ENCODE measurements at places on chromosomes 11 and 22.
A peak's percentile ranks its signal among the peaks of the same experiment; 100 is the strongest.

- no peak for DNase-seq
Measured at GRCh38 chr22:35400501-35400790, 506 bp downstream of the MCM5 start.

DNA sequence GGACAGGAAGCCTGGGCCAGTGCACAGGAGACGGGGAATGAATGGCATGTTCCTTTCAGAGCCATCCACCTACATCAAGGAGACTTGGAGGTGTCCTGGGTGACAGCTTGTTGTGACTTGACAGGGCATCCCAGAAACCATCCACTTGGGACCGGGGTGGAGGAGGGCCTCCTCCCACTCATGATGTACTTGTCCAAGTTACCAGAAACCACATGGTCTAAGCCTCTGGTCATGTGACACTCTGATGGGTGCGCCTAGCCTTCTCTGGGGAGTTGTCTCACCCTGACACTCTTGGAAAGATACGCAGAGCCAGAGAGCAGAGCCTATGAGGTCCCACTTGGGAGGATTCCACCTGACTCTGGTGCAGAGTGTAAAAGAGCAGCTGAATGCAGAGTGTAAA lies 21.6 kb upstream of the FXYD6 start:
- no peak for DNase-seq

DNA sequence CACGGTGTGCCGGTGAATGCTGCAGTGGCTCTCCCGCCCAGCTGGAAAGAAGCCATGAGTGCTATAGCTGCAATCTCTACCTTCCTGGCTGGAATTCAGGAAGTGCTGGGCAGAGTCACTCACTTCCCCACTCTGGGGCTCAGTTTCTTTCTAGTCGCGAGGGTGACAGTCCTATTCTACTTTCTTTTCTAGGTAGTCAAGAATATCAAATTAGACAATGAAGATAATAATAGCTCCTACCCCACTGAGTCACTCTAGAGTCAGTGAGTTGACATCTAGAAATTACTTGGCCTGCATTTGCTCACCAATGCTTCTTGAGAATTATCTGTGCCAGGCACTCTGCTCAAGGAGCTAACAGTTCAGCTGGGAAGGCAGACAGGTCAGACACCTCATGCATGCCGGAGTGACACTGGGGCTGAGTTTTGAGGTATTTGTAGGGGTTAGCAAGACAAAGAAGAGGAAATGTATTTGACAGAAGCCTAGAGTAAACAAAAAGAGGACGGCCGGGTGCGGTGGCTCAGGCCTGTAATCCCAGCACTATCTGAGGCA lies 3.2 kb downstream of the CENPM start:
- DNase-seq: no peak

DNA sequence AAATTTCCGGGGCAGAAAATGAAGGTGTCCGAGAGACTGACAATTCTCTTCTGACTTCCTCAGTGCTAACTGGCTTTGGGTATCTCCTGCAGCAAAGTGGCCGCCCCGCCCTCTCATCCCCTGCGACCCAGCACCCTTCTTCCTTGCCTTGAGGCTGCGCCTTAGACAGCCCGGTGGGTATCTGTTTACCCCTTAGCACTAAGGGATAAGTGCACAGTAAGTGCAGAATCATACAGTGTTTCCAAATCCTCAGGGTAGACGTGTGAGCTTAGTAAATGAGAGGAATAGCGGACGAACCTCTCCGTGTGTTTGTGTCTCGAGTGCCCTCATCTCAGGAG lies 368 bp upstream of the CHORDC1 start:
- no peak for DNase-seq

DNA sequence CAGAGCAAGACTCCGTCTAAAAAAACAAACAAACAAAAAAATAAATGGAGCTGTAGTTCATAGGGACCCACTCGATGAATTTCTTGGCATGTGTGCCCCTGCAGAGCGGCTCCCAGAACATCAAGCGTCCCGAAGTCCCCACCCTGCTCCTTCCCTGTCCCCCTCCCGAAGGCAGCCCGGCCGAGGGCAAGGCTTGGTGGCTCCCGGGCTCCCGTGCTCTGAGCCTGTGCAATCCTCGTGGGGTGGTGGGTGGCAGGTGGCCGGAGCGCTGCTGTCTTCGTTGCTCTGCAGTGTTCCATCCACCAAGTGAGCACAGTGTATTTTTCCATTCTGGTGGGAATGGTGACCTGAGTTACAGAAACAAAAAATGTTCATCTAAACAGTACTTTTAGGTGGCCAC lies 33.5 kb upstream of the GAL start:
- DNase-seq: no peak

GRCh38 chr11:16987205-16987568 lies 27.0 kb downstream of the PLEKHA7 start:
- DNase-seq: no peak

- no peak for DNase-seq
Measured at GRCh38 chr11:72037554-72038311, 39.0 kb downstream of the IL18BP start.

DNA sequence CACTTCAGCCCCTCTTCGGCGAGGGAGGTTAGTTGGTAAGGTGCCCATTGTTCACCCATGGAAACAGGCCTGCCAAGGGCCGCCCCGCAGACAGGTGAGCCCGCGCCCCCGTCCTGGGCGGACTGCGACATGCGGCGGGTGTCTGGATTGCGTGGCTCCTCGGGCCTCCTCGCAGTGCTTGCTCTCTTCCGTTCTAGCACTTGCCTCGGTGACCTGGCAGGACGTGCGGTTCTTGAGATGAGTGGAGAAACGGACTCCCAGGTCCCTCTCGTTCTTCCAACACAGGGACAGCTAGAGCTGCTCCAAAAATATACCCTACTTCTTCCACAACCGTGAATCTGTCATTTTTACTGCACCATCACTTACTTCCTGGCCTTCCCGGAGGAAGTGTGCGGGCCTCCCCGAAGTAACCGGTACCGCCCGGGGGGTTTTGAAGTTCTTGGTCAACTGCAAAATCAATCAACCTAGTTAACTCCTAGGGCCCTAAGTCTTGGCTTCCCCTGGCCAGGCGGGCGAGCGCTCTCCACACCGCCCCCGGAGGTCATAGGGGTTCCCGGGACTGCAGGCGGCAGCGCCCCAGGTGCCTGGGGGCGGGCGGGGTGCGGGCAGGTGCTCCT lies 745 bp upstream of the ZBTB44 start:
- DNase-seq: no peak

DNA sequence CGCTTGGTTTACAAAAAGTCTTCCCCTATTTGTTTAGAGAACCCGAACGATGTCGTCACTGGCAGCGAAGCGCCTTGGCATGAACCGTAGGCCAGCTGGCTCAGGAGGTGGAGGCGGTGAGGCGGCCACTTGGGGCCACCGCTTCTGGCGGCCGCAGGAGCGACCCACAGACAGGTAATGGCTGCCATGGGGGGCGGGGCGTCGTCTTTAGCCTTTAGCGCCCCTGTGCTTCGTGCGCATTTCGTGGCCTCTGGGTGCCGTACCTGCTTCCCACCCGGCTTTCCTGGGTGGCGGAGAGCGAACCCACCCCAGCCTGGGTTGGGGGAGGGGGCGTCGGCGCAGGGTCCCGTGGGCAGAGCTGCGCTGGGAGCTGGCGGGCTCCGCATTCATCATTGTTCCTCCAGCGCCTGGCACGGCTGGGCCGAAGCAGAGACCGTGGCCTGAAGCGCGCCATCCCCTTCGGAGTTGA lies 469 bp upstream of the OSBP2 start:
- DNase-seq: peak; percentile 33
